NCI-H2081 (cell line): ENCODE measurements at places on chromosomes 5 and 9.
A peak's percentile ranks its signal among the peaks of the same experiment; 100 is the strongest.

DNA sequence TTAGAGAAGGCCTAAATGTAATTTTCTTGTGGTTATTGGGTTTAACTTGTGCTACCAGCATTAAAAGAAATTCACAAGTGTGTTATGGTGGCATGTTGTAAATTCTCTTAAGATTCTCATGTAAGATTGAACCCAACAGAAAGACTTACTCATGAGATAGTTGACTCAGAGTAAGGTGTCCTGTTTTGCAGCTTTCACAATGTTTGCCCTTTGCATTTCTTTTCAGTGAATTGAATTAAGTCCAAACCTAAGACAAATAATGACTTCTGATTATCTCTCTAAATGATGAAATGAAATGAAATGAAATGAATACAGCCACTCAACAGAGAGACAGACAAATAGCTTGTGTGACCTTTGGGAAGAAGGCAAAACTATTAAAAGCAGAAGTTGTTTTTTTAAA lies 1696.9 kb upstream of the WWC1 start:
- no peak for DNase-seq

DNA sequence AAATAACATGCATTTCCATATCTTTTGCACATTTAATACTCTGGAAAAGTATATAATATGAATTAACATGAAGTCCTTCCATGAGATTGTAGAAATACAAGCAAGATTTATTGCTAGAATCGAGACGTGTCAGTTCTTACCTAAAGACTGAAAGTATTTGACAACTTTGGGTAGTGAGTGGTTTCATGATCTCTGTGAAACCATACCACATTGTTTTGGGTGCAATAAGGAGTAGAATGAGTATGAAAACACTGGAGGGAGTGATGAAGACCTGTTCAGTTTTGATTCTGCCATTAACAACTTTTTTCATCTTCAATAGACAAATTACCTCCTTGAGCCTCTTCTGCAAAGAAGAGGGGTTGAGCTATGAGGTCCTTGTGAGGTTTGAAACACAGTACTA lies 133.7 kb downstream of the NUDT12 start:
- DNase-seq: no peak

DNA sequence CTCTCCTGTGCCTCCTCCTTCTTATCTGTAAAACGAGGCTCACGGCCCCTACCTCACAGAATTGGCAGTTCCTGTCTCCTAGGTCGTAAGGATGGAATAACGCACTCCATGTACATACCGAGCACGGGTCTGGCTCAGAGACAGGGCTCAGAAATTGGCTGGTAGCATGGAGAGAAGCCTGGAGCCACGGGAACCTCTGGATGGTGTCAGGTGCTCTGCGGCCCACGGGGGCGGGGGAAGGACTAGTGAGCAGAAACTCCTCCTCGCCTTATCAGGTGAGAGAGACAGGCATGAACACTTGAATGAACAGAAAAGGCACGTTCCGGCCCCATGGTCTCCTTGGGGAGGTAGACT lies 15.4 kb upstream of the C5orf47 start:
- no peak for DNase-seq

DNA sequence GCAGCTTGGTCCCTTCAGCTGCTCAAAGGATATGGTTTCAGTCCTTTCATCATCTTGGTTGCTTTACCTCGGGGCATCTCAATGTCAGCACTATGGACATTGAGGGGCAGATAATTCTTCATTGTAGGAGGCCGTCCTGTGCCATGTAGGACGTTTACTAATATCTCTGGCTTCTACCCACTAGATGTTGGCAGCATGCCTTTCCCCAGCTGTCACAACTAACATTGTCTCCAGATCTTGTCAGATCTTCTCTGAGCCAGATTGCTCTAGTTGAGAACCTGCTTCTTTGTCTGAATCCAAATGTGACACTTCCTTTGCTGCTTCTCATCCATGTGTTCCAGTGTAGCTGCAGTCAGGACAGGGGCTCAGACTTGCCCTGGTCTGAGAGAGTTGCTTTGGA lies 10.3 kb downstream of the PTPA start:
- no peak for DNase-seq

DNA sequence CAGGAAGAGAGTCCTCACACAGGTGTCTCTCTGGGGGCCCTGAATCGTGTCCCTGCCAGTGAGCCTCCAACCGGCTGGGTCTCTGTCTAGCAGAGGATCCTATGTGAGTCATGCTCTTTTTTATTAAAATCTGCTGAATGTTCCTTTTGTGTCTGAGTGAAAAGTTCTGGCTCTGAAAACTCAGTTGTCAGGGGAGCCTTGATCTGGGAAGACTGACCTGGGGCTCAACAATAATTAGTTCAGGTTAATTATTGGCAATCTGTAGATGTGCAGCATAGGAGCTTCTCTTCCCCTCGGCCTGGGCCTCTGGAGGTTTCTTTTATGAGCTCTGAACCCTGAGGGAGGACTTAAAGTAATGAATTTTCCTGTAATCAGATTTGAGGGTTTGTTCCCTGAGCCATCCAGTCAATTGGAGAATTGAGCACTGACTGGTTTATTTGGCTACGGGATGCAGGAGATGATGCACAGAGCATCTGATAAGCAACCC lies 45.2 kb downstream of the ALG2 start:
- no peak for DNase-seq

DNA sequence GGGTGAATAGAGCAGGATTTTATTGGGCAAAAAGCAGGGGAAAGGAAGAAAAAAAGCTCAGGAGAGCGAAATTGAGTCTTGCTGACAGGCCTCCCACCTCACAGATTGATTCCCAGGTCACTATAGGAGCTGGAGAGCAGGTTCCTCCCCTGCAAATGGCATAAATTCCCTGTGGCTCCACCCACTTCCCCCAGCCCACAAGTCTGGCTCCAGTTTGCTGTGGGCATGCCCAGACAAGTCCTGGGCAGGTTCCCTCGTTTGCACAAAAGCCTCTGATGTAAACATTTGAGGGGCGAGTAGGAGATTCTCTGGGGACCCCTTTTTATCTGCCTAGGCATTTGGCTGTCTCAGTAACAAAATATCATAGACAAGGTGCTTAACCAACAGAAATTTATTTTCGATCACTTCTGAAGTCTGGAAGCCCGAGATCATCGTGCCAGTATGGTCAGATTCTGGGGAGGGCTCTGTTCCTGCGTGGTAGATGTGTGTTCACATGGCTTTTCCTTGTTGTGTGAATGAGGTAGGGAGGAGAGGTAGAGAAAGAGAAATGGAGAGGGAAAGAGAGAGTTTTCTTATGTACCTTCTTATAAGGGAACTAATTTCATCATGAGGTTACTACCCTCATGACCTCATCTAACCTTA lies 614.5 kb downstream of the MAT2B start:
- DNase-seq: peak; percentile 43
